ENCODE measurements at places on chromosomes 2 and 18. TPM values are rescaled to one million over a fixed set of nuclear protein-coding genes. Genes with fewer than 3 reads are reported as not detected.

The RAB6D gene
- not detected for total RNA-seq

The DSG4 gene
- total RNA-seq, result not detected

The SUMO1 gene
- total RNA-seq, result 98.2 TPM

The CHRNA1 gene
- total RNA-seq, result not detected

The RTKN gene
- total RNA-seq, result 0.57 TPM

The TEX44 gene
- not detected for total RNA-seq

The MYO3B gene
- 0.05 TPM for total RNA-seq

The CLK1 gene
- total RNA-seq, result 126 TPM

The SLC38A11 gene
- total RNA-seq, result not detected

The CEP192 gene
- 55.9 TPM for total RNA-seq

The DSEL gene
- 0.08 TPM for total RNA-seq

The COLEC12 gene
- not detected for total RNA-seq

The DHRS9 gene
- not detected for total RNA-seq

The ST6GAL2 gene
- total RNA-seq, result not detected
